Stimulated activated memory B cell treated with anti-CD40 and anti-IgM and Interleukin-4, amounts not matched to agents 10 μg/mL and 1 μg/mL and 100 μg/mL, for 72 hours (primary cell): ENCODE measurements at places on chromosomes 12 and 14.

GRCh38 chr12:24069532-24070395, 120.3 kb upstream of the SOX5 start:
- no peak overlapping the region for H3K27ac ChIP-seq
- no peak overlapping the region for H3K4me3 ChIP-seq
- no peak for ATAC-seq

DNA sequence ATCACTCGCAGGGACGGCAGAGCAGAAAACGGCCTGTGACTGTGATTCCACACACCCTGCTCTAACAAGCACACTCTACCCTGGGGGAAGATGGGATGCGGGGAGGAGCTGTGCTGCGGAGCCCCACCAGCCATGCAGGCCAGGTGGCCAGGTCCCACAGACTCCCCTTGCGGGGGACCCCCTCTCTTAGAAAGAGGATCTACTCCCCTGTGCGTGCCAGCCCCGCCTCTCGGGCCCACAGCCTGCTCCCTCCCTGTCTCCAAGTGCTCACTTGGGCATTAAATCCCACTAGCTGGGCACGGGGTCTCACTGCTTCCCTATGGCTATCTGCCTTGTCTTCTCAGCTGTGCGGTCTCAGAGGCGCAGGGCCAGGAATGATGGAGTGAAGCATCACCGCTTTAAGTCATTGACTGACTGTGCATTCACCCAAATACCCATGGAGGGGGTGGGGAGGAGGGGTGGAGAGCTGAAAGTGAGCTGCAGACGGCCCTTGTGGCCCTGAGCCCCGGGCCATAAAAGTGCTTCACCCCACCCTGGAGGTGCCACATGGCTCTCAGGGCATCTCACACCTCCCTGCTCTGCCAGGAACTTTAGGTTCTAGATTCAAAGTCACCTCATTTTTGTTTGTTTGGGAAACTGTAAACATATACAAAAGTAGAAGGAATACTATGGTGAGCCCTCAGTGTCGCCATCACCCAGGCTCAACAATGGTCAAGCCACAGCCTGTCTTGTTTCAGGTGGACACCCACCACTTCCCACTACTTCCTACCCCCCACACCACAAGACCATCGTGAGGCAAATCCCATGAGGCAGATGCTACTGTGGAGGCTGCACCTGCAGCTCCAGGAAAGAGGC, 9.4 kb downstream of the STX2 start:
- H3K4me1 ChIP-seq, result peaks cover 31% of the 10 kb centered on the region
- H3K27me3 ChIP-seq, result no peaks in the 10 kb centered on the region
- no peak for ATAC-seq
- peaks cover 6% of the 10 kb centered on the region for H3K36me3 ChIP-seq
- H3K4me3 ChIP-seq, result no peak overlapping the region

DNA sequence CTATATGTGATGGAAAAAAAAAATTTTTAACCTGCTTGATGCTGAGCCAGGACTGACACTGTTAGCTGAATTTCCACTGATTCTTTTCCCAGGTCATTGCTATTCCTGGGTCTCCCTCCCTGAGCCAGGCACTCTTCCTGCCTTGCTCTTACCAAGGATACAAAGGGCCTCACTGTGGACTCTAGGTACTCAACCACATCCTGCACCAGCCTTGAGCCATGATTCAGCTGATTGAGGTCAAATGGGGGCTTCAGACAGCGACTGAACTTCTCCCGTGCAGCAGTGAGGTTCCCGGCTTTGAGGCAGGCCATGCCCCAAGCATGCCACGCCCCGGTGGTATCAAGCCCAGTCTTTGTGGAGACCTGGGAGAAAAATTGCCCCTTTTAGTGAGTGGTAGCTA, 54.3 kb downstream of the ZFYVE26 start:
- H3K27me3 ChIP-seq, result no peaks in the 10 kb centered on the region
- H3K4me1 ChIP-seq, result peaks cover 11% of the 10 kb centered on the region
- H3K4me3 ChIP-seq, result no peak overlapping the region
- H3K36me3 ChIP-seq, result peaks cover 69% of the 10 kb centered on the region

DNA sequence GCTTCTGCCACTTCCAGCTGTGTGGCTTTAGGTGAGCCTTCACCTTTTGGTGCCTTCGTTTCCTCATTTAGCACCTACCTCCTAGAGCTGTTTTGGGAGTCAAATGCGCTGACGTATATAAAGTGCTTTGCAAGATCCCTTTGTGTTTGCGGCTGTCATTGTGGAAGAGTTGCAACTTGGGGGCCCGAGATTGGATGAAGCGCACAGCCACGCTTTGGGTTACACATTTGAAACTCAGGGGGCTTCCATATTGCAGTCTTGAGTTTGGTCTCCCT, 636 bp upstream of the ARL6IP4 start:
- peaks cover 72% of the 10 kb centered on the region for H3K4me1 ChIP-seq
- H3K4me3 ChIP-seq, result peak overlapping the region; percentile 95
- peak overlapping the region; percentile 92 for H3K27ac ChIP-seq
- no peak for ATAC-seq
- peaks cover 33% of the 10 kb centered on the region for H3K36me3 ChIP-seq
- no peaks in the 10 kb centered on the region for H3K27me3 ChIP-seq

DNA sequence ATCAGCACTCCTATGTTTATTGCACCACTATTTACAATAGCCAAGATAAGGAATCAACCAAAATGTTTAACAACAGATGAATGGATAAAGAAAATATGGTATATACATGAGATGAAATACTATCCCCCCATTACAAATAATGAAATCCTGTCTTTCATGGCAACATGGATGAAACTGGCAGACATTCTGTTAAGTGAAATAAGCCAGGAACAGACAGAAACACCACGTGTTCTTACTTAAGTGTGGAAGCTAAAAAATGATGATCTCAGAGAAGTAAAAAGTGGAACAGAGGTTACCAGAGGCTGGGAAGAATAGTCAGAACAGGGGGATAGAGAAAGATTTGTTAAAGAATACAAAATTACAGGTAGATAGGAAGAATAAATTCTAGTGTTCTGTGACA, 113.7 kb upstream of the MDM1 start:
- no peak overlapping the region for H3K4me3 ChIP-seq
- H3K27me3 ChIP-seq, result no peaks in the 10 kb centered on the region
- H3K27ac ChIP-seq, result peak overlapping the region; percentile 95
- peaks cover 68% of the 10 kb centered on the region for H3K4me1 ChIP-seq
- ATAC-seq, result no peak

- H3K36me3 ChIP-seq, result peaks cover 15% of the 10 kb centered on the region
- no peak overlapping the region for H3K27ac ChIP-seq
- no peak overlapping the region for H3K4me3 ChIP-seq
These were observed 30.3 kb downstream of the DMAC2L start for GRCh38 chr14:50342221-50343078.

DNA sequence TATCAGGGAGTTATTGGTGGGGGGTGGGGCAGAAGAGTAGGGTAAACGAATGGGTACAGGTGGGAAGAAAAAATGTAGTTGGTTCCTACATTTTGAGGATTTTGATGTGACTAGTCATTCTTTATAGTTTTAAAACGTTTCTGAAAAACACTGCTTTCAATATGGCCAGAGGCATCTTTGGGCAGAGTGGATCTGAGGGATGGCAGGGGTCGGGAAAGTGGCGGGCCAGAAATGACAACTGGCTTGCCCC, 527 bp upstream of the ATP23 start:
- no peaks in the 10 kb centered on the region for H3K36me3 ChIP-seq
- H3K4me3 ChIP-seq, result peak overlapping the region; percentile 86
- peaks cover 47% of the 10 kb centered on the region for H3K4me1 ChIP-seq
- peak overlapping the region; percentile 71 for H3K27ac ChIP-seq
- ATAC-seq, result no peak

GRCh38 chr14:23664207-23664885, 28.2 kb downstream of the DHRS2 start:
- ATAC-seq, result no peak
- H3K27ac ChIP-seq, result no peak overlapping the region
- no peaks in the 10 kb centered on the region for H3K36me3 ChIP-seq
- H3K4me1 ChIP-seq, result peaks cover 6% of the 10 kb centered on the region

GRCh38 chr12:54173066-54173726, 15.6 kb downstream of the SMUG1 start:
- no peak overlapping the region for H3K27ac ChIP-seq
- H3K27me3 ChIP-seq, result no peaks in the 10 kb centered on the region
- H3K36me3 ChIP-seq, result peaks cover 11% of the 10 kb centered on the region
- H3K4me1 ChIP-seq, result peaks cover 8% of the 10 kb centered on the region

GRCh38 chr12:79555028-79555925, 135.5 kb downstream of the PAWR start:
- no peak for ATAC-seq
- no peaks in the 10 kb centered on the region for H3K27me3 ChIP-seq
- H3K36me3 ChIP-seq, result peaks cover 26% of the 10 kb centered on the region
- H3K4me1 ChIP-seq, result peaks cover 6% of the 10 kb centered on the region
- no peak overlapping the region for H3K4me3 ChIP-seq

DNA sequence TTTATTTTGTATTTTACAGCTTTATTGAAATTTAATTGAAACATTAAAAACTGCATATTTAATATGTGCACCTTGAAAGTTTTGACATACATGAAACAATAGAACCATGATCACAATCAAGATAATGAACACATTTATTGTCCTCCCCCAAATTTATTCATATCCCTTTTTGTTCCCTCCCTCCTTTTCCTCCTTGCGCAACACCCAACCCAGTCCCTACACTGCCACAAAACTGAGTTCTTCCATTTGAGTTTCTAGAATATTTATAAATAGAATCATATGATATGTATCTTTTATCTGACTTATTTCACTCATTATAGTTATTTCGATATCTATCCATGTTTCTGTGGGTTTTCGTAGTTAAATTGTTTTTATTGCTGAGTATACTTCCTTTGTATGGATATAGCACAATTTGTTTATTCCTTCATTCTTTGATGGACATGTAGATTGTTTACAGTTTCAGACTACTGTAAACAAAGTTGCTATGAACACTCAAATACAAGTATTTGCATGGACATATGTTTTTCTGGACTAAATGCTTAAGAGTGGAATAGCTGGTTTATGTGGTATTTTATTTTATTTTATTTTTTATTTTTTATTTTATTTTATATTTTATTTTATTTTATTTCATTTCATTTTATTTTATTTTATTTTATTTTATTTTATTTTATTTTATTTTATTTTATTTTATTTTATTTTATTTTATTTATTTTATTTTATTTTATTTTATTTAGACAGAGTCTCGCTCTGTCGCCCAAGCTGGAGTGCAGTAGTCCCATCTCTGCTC, 359.1 kb downstream of the SLC6A15 start:
- no peak overlapping the region for H3K27ac ChIP-seq
- no peaks in the 10 kb centered on the region for H3K27me3 ChIP-seq
- no peaks in the 10 kb centered on the region for H3K4me1 ChIP-seq
- no peak for ATAC-seq
- no peak overlapping the region for H3K4me3 ChIP-seq

GRCh38 chr12:87883806-87884205, 145.4 kb downstream of the C12orf50 start:
- no peaks in the 10 kb centered on the region for H3K27me3 ChIP-seq
- no peak overlapping the region for H3K27ac ChIP-seq
- no peak for ATAC-seq
- H3K4me1 ChIP-seq, result no peaks in the 10 kb centered on the region
- H3K36me3 ChIP-seq, result no peaks in the 10 kb centered on the region

DNA sequence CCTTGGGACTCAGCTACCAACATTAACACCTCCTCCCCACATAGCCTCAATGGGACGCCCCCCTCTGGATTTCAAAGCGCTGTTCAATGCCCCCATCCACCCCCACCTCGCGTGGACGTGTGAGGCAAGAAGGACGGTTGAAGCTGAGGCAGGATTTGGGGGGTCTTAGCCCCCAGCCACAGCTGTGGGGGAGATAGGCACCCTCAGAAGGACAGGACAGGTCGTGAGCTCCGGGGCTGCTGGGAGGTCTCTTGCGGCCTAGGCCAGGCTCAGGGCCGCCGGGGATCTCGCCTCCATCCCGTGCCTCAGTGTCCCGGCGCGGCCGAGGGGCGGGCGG, 8.3 kb upstream of the SP7 start:
- H3K4me3 ChIP-seq, result peak overlapping the region; percentile 47
- H3K27ac ChIP-seq, result no peak overlapping the region

- H3K27me3 ChIP-seq, result peaks cover 60% of the 10 kb centered on the region
- no peak overlapping the region for H3K4me3 ChIP-seq
- no peaks in the 10 kb centered on the region for H3K36me3 ChIP-seq
These were observed 2.1 kb upstream of the C14orf180 start for GRCh38 chr14:104577426-104577825.

GRCh38 chr12:45959728-45960127, 30.6 kb downstream of the SCAF11 start:
- H3K4me3 ChIP-seq, result no peak overlapping the region
- H3K27ac ChIP-seq, result no peak overlapping the region
- no peak for ATAC-seq
- peaks cover 56% of the 10 kb centered on the region for H3K36me3 ChIP-seq
- no peaks in the 10 kb centered on the region for H3K27me3 ChIP-seq

DNA sequence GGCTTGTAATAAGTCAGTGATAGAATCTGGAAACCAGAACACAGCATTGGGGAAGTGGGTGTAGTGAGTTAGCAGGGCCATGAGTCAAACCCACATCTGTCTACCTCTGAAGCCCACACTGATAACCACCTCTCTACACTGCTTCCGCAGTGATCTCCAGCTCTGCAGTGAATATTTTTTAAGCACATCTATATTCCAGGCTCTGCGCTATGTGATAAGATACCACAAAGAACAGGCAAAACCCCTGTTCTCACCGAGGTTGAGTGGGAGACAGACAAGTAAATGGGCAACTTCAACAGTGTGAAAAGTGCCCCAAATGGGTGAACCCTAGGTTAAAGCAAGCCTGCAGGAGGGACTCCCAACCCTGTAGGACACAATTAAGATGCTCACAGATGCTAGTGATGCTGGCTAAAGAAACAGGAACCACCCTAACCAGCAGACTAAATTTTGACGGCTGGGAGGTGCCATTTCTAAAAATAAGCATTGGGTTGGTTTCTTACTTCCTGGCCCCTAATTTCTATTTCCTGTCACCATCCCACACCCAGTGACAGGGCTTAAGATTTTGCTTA, 375.0 kb downstream of the DPF3 start:
- ATAC-seq, result peak; percentile 94
- peaks cover 69% of the 10 kb centered on the region for H3K4me1 ChIP-seq
- peaks cover 19% of the 10 kb centered on the region for H3K36me3 ChIP-seq
- no peaks in the 10 kb centered on the region for H3K27me3 ChIP-seq
- H3K4me3 ChIP-seq, result peak overlapping the region; percentile 35
- H3K27ac ChIP-seq, result peak overlapping the region; percentile 72

DNA sequence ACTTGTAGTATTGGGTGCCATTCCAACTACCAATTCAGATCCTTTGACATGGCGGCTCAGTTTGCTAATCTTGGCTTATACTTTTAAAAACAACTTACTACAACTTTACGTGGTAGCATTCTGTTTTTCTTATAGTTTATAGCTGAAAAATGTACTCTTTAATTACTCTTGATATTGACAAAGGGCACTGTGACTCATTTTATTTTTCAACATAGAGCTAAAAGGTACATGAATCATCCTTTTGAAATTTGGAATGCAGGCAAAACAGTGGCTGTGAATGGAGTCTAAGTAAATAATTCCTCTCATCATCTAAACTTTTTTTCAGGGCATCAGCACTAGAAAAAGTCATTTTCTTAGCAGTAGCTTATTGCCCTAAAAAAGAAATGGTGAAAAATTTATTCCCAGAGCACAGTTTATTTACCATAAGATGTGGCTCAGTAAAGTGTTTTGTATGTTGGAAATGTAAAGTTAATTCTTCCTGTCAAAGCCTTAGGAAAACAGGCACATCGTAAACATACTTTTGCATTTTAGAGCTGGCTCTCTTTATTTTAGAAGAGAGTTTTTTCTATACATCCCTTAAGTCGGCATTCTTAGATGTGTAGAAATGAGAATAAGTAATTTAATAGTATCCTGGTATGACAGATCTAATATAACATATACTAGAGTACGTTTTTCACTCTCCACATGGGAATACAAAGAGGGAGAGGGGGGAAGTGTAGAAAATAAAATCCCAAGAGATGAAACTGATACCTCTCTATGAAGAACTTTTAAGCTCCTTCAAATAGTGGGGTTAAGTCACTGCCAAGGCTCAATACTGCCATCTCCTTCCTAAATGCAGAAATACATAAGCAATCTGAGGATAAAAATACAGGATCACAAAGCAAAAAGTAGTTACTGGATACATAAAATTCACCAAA, 55.2 kb downstream of the SLC25A21 start:
- H3K4me1 ChIP-seq, result no peaks in the 10 kb centered on the region
- no peak for ATAC-seq
- no peak overlapping the region for H3K27ac ChIP-seq
